ENCODE measurements at places on chromosomes 13 and 19. TPM values are rescaled to one million over a fixed set of nuclear protein-coding genes. Genes with fewer than 3 reads are reported as not detected.

GRCh38 chr19:51027126-51027806 is 850 bp upstream of the KLK11 start:
- no peak for DNase-seq

SMIM17 gene
- not detected for total RNA-seq

DNA sequence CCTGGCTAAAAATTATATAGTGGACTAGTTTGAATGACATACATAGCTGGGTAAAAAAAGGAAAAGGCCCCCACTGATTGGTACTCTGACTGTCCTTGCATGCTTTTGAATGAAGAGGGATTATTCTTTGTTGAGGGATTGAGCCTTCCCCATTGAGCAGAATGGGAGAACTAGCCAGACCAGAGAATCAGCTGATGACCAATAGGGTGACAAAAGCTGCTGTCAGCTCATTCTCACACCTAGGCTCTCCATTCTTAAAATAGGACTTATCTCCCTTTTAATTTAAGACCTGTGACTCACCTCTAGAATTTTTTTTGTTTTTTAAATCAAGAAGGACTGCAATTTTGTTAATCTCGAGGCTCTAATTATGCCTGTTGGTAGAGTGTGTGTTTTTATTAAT is 79.3 kb downstream of the CRYL1 start:
- DNase-seq = no peak

FBXO27 gene
- total RNA-seq = 15.3 TPM

DNA sequence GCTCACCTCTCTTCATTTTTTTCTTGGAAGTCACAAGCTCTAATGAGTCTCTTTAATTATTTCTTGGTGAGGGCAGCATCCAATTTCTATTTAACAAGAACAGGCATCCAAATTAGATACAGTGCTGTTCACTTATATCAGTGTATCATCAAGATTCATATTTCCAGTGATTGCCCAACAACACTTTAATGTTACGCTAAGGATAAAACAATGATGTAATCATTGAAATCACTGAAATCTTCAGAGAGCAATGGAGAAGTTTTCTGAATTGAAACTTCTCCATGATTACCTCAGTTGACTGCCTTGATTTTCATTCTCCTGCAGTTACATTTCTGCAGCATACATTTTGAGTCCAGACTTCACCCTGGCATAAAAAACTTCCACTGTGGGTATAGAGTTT is 17.1 kb upstream of the LRCH1 start:
- no peak for DNase-seq

All from cardiac septum (tissue), 1 donor.